ENCODE measurements at places on chromosomes 2 and 18.

DNA sequence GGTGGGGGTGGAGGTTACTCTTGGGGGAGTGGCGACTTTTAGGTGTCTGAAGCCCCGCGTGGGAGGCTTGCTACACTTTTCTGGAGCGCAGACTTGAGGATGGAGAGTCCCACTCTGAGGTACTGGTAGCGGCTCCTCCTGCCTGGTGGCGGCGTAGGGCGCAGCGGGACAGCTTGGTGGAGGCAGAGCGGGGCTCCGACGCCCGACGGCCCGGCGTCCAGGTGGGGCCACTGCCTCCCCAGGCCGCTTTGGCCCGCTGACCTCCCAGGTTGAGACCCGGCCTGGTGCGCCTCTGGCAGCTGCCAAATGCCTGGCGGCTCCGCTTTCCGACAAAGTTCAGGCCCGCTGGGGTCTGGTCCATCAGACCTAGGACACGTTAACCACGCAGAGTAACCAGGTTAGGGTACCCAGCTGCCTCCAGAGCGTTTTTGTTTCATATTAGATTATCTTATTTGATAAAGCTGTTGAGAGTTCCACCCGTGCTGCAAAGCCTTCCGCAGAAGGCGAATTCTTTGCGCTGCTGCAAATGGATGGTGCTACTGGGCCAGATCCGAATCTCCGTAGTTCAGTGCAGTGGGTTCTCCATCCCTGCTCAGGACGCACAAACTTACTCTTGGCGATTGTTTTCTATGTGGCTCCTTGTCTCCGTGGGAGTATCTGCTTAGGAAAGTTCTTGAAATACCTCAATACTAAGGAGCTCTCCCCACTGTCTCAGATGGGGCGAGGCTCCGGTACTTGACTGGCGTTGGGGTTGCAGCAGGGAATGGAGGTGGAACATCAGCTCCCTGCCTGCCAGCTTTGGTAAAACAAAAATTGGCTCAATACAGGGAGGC lies 405.9 kb downstream of the XIRP2 start:
- DNase-seq = no peak

GRCh38 chr2:43088143-43089073 lies 138.0 kb downstream of the ZFP36L2 start:
- DNase-seq = no peak

- DNase-seq = no peak
Observed at GRCh38 chr2:67867735-67868134, 195.1 kb downstream of the C1D start.

DNA sequence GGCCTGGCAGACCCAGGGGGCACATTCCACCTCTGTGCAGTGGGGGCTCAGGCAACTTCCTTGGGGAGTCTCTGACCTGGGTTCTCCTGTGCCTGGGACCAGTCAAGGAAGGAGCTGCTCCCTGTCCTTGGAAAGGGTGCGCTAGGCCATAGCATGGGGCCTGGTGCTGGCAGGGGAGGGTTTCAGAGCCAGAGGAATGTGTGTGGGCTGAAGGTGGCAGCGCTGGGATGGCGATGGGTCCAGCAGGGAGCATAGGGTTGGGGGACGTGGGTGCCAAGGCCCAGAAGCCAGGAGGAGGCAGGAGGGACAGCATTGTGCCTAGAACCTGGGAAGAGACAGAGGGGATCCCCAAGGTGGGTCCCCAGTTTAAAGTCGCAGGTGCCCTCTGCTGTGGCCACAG lies 66.3 kb upstream of the TUBA3E start:
- DNase-seq = no peak

- no peak for DNase-seq
Observed at GRCh38 chr18:10995550-10995949, 153.8 kb downstream of the PIEZO2 start.

- no peak for DNase-seq
Observed at GRCh38 chr2:35864141-35864540, 491.4 kb upstream of the CRIM1 start.

- no peak for DNase-seq
Observed at GRCh38 chr2:55869637-55870325, 53.8 kb downstream of the EFEMP1 start.

GRCh38 chr2:119478978-119479295 lies 45.3 kb downstream of the SCTR start:
- no peak for DNase-seq

DNA sequence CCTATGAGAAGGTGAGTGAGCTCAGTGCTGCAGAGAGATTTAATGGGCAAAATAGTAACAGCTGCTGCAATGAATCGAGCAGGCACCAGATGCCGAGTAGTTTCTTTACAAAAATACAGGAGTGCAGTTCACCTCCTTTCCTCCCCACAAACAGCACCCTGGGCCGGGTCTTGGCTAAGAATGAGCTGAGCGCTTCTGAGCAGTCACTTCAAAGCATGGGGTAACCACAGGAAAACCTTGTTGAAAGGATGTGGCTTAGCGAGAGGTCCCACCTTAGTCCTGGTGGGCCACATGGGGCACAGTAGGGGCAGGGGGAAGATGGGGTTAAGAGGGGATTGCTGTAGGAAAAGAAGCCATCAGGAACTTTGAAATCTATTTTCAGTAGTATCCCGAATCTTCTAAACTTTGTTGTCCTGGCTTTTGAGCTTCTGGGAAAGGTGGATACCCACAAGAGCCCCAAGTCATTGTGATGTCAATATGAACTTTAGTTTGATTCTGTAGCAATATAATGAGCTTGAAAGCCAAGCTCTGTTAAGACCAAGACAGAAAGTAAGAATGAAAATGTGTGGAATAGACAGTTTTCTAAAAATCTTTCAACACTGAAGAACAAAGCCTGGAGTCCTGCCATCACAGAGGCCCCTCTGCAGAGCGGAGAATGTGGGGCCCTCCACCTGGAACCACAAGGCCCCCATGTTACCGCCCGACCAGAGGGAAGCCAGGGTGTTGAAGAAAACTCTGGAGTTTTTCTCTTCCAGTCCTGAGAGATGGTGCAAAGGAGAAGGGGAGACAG lies 101.0 kb upstream of the ZNF236 start:
- DNase-seq = no peak

GRCh38 chr2:238108423-238109183 lies 8.5 kb downstream of the ESPNL start:
- no peak for DNase-seq

- peak; percentile 48 for DNase-seq
Observed at GRCh38 chr18:46917803-46918600, 600 bp downstream of the KATNAL2 start.

DNA sequence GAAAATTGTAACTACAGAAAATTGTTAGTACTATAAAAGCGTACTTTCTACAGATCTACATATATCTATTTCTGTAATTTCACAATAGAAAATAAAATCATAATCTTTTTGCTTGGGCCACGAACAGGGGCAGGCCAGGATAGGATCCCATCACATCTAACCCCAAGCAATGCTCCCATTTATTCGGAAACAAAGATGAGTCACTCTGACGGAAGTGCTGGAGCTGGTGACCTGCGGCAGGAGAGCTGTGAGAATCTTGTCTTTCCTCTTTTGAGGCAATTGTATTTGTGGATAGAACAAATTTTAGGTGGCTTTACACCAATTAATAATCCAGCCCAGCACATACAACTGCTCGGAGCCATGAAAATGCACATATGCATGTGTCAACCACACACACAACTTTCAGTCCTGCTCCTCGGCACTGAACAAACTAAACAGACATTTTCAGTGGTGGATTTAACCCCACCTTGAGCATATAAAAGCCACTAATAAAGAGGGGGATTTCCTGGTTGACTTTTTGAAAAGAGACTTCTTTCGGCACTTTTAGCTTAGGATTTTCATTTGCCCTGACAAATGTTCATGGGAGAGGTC lies 22.3 kb upstream of the INSIG2 start:
- peak; percentile 2 for DNase-seq

DNA sequence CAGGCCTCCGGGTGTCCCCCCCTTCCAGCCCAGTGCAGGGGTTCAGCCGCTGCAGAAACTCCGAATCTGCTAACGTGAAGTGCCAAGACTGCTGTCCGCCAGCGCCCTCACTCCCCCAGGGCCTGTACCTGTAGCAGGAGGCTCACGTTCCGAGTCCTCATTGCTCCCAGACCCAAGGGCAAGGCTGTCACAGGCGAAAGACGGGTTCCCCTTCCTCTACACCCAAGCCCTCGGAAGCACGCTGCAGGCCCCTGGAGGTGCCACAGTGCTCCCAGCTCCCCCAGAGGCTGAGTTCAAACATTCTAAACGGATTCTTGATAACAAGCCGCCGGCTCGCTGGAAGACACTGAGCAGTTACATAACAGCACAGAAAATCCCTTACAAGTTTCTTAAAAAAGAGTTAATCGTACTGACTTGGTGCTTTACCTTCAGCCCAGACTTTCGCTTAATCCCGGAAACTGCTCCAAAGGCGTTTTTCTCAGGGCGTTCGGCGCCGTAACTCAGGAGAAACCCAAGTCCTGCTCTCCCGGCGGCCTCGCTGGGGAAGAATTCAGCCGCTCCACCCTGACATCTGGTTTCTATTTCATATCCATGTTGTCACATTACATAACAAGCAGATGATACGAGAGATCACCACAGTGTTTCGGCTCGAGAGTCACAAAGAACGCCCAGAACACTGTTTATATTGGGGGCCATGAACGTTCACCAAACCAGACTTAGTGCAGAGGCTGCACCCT lies 92.0 kb downstream of the HDAC4 start:
- no peak for DNase-seq

All from SK-MEL-5 (cell line).